Cerebellar nuclear complex (tissue), 1 donor: ENCODE measurements at places on chromosomes 13 and 19.

DNA sequence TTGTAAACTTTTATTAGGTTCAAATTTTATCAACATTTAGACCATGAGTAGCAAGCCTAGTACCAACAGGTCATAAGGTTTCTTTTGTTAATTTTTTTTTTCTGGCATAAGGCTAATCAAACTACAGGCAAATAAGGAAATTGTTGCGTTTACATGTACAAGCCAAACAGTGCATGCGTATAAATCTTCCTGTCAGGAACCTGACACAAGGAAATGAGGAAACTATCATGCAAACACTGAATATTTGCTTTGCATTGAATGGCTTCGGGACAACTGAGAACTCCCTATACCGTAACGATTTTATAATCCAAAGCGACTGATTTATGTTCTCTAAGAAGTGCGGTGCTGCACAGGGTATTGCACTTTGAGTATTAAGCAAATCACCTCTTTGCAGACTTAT is 133.0 kb upstream of the TRPC4 start:
- no peak for DNase-seq

DNA sequence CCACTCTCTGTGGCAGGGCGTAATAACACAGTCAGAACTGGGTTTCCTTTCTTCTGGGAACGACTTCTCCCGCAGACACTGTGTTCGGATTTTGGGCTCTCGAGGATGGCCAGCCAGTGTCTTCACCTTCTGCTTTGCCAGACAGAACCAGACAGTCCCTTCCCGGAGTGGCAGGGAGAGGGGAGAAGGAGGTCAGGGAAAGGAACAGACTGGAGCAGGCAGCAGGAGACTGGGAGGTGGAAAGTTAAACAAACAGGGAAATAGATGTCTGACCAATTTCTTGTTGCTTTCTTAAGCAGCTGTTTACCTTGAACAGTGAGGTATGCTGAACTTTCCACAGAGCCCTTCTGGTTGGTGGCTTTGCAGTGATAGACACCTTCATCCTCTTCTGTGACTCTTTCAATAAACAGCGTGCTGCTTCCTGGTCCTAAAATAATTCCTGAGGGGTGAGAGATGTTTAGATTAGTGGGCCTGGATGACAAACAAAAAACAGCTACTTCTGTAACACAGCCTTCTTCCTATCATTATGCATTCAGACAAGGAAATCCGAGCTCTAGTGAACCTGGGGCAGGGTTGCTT is 137.6 kb downstream of the FLT1 start:
- DNase-seq = no peak

DNA sequence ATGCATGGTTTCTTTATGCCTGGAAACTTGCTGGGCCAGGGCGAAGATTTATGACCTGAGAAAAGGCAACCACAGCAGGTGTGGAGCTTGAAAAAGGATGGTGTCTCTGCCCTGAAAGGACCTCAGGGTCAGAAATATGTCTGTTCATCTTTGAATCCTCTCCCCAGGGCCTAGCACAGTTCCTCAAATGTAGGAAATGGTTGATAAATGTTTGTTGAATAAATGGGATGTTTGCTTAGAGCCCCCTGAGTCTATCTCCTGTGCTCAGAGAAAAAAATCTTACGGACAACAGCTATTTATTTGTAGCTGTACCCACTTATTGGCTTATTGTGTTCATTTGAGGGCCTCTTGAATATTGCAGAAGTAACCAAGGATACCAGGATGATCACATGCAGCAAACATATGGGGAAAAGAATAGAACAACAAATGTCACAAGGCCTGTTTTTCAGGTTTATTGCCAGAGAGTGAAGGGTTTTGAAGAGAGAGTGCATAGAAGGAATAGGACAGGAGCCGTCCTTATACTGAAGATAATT is 114.5 kb downstream of the KLF5 start:
- no peak for DNase-seq

- no peak for DNase-seq
Observed at GRCh38 chr19:33394006-33394722, 20.7 kb downstream of the CEBPG start.

- DNase-seq = no peak
Observed at GRCh38 chr19:38433268-38433733, at the start of gene RYR1. TSS of gene RYR1 (plus strand) at chr19:38433691. CDS start at chr19:38433830, 139 bp downstream.

GRCh38 chr19:30752876-30753275 is 380.7 kb downstream of the ZNF536 start:
- no peak for DNase-seq

DNA sequence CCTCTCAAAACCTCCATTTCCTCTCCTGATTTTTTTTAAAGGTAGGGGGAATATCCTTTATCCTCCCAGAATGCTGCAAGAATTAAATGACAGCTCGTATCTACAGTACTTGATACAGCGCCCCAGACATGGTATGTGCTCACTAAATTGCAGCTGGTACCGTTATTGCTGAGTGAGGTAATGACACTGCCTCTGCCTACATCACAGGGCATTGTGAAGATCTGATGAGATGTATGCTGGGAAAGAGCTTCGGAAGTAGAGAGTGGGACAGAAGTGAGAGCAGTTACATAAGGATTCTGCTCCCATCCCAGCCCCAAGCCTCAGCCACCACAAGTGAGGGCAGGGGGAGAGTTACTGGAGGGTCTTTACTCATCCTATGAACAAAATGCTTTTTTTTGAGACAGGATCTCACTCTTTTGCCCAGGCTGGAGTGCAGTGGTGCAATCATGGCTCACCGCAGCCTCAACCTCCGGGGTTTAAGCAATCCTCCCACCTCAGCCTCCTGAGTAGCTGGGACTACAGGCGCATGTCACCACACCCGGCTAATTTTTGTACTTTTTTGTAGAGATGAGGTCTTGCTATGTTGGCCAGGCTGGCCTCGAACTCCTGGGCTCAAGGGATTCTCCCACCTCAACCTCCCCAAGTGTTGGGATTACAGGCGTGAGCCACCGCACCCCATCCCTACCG is 1.7 kb upstream of the FKRP start:
- no peak for DNase-seq

GRCh38 chr19:45179072-45179891 is 698 bp downstream of the BLOC1S3 start:
- DNase-seq = no peak

DNA sequence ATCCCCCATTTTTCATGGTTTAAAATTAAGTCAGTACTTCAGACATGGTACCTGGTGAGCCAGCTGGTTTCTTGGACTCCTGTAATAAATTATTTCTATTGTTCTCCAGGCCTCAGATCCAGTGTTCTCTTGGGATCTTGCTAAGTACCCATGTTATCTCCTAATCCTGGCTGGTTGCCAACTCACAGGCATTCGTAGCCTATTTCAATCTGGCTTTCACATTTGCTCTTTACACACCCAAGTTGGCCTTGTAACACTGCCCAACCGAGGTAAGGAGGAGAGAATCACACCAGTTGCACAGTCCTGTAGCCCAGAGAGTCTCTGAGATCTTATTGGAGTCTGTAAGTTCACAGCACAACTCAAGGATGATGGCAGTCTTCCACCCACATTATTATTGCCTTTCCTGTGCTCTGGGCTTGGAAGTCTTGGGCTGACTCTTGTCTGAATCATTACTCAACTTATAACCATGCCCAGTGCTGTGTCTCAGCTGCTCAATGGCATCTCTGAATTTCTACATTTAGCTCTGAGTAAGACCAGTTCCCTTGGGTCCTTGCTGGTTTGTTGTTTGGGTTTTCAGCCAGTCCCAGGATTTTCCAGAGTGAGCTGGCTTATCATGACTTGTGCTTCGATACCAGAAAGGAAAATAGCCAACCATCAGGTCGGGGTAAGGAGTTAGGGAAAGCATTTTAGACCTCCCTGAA is 76.6 kb upstream of the KLF12 start:
- DNase-seq = no peak

- DNase-seq = no peak
Observed at GRCh38 chr13:32940601-32941000, 75.6 kb upstream of the KL start.

DNA sequence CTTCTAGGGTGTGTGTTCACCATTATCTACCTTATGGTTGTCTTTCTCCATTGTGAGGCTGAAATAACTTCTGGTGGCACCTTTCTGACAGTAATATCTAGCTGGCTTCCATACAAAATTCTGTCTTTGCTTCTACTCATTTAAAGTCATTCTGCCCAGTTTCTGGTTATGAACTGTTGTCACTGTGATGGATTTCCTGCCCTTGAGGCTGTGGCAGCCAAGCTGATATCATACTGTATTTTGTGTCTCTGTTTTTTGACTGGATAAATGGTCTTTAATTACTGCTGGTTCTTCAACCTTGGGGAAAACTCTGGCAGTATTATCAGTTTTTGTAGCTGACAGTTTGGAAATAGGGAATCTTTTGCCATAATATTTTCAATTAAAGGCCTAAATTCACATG is 233.4 kb downstream of the GPC6 start:
- DNase-seq = no peak

DNA sequence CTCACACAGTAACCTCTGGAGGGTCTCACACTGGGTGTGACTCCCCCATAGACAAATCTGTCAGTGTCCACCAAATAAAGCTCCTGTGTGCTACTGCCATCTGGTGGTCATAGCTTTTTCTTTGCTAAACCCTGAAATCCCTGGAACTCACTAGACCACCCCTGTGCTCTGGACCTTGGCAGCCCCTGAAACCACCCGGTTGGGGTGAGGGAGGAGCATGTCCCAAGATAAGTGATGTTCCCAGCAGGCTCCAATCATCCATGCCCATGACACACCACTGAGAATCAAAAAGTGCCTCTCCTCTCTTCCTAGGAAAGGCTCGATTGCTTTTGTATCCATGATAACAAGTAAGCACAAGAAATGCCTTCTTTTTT is 6.5 kb upstream of the HSD17B14 start:
- no peak for DNase-seq

DNA sequence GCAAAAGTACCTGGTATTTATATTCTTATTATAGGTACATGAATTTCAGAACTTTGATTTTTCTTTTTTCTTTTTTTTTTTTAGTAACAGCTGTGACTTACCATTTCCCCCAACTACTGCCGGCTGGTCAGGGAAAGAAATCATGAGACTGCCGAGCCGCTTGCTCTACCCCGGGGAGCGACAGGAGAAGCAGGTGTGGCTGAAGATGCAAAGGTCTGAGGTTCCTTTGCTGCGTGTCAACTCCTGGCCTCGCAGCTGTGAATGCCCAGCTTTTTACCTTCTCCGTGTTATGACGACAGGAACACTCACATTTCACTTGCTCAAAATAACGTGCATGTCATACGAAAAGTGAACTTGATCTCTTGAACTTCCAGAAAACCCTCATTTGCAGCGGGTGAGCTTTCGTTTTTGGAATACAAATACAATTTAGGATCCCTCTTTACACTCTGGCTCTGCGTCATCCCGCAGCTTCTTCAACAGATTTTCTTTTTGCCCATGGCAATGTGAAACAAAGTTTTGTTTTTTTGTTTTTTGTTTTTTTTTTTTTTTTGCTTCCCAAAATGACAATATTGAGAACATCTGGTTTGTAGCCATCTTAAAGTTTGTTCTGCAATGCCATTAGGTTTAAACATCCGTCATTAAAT is 117.9 kb downstream of the EFNB2 start:
- no peak for DNase-seq

GRCh38 chr13:45954836-45955800 is 97.4 kb downstream of the ZC3H13 start:
- no peak for DNase-seq

GRCh38 chr13:109547942-109548341 is 238.4 kb downstream of the IRS2 start:
- DNase-seq = no peak

- no peak for DNase-seq
Observed at GRCh38 chr13:46544208-46544607, 8.8 kb upstream of the LRCH1 start.

GRCh38 chr13:66312312-66313087 is 917.6 kb downstream of the PCDH9 start:
- DNase-seq = no peak

DNA sequence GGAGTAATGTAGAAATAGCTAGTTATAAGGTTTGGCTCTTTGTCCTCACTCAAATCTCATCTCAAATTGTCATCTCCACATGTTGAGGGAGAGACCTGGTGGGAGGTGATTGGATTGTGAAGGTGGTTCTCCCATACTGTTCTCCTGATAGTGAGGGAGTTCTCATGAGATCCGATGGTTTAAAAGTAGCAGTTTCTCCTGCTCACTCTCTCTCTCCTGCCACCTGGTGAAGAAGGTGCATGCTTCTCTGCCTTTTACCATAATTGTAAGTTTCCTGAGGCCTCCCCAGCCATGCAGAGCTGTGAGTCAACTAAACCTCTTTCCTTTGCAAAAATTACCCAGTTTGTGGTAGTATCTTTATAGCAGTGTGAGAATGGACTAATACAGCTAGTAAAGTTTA is 849.4 kb downstream of the DACH1 start:
- DNase-seq = no peak

- no peak for DNase-seq
Observed at GRCh38 chr19:51708811-51709210, 15.0 kb downstream of the HAS1 start.

DNA sequence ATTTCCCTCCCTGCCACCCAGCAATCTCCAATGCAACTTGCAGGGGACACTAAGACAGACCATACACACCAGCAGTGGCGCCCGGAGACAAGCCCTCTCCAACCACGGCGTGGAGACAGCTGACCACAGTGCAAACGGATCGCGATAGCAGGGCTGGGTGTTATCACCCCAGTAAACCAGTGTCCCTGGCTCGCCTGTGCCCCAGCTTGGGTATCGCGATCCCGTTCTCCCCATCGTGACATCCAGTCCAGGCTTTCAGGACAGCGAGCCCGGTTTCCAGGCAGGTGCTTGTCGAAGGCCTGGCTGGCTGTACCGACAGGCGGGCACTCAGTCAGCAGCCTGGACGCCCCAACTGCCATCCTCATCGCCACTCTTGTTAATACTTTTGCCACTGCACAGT is 20.7 kb upstream of the NANOS2 start:
- DNase-seq = no peak

- DNase-seq = no peak
Observed at GRCh38 chr19:7853770-7854128, 20.4 kb downstream of the PRR36 start.

- DNase-seq = no peak
Observed at GRCh38 chr19:30637926-30638325, 265.7 kb downstream of the ZNF536 start.

DNA sequence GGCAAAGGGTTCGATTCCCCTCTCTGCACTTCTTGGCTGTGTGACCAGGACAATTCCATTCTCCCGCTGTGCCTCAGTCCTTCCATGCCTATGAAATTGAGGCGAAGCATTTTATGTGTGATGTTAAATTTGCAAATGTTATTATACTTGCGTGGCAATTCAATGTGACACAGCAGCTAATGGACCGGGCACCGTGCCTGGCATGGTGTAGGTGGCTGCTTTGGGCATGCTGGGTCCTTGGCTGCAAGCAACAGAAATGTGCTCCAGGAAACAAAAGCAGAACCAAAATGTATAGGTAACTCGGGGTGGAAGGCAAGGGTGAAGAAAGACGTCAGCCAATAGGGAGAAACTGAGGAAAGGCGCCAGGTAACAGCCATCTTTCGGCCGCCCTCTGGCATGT is 37.1 kb downstream of the TINCR start:
- no peak for DNase-seq

GRCh38 chr13:97426695-97427094 is 7.3 kb upstream of the RAP2A start:
- no peak for DNase-seq

- no peak for DNase-seq
Observed at GRCh38 chr19:40078377-40078776, 12.4 kb downstream of the ZNF780A start.

- DNase-seq = no peak
Observed at GRCh38 chr19:13972368-13973155, 20.3 kb downstream of the DCAF15 start.

GRCh38 chr19:38392707-38393308 is 4.3 kb downstream of the SPRED3 start:
- DNase-seq = no peak

- DNase-seq = no peak
Observed at GRCh38 chr13:50126263-50126992, 111.2 kb downstream of the KCNRG start.
